Cardiac atrium fibroblast (primary cell): ENCODE measurements at places on chromosomes 2 and 18. TPM values are rescaled to one million over a fixed set of nuclear protein-coding genes. Genes with fewer than 3 reads are reported as not detected.

Gene DCC
- total RNA-seq: 0.36 and 0.49 TPM in 2 replicates

Gene COBLL1
- 0.36 and 3.7 TPM in 2 replicates for total RNA-seq

Gene RNF103
- 16.1 and 17.0 TPM in 2 replicates for total RNA-seq

Gene TUBA3E
- not detected in 2 replicates for total RNA-seq

Gene RAPGEF4
- 11.0 and 20.6 TPM in 2 replicates for total RNA-seq

Gene C1QL2
- total RNA-seq: not detected in 2 replicates

Gene WDR12
- 22.0 and 53.6 TPM in 2 replicates for total RNA-seq

Gene ZCCHC2
- total RNA-seq: 9.4 and 10.2 TPM in 2 replicates

Gene HOXD13
- total RNA-seq: not detected in 2 replicates

Gene CCL20
- total RNA-seq: 0.54 and 0.65 TPM in 2 replicates

Gene UNC80
- total RNA-seq: not detected in 2 replicates

Gene NTSR2
- total RNA-seq: not detected in 2 replicates

Gene UGT1A4
- total RNA-seq: not detected in 2 replicates

Gene UPP2
- not detected in 2 replicates for total RNA-seq

Gene SCN1A
- not detected in 2 replicates for total RNA-seq

Gene ARMC9
- total RNA-seq: 14.1 and 17.3 TPM in 2 replicates

Gene BOLL
- not detected in 2 replicates for total RNA-seq

Gene ATP6V1C2
- not detected in 2 replicates for total RNA-seq

Gene CD8B2
- not detected in 2 replicates for total RNA-seq

Gene MLPH
- 6.3 and 9.9 TPM in 2 replicates for total RNA-seq

Gene NT5C1B
- total RNA-seq: not detected in 2 replicates

Gene POMC
- 0.18 and 2.8 TPM in 2 replicates for total RNA-seq

Gene KCNF1
- under 0.01 TPM in 1 of 2 replicates, not detected in the other for total RNA-seq

Gene OXER1
- not detected in 2 replicates for total RNA-seq

Gene OR6B2
- not detected in 2 replicates for total RNA-seq

Gene SOX11
- total RNA-seq: not detected in 2 replicates

Gene SLC9A4
- total RNA-seq: not detected in 2 replicates

Gene C2orf72
- total RNA-seq: 2.1 and 3.2 TPM in 2 replicates

Gene UGP2
- total RNA-seq: 131 and 186 TPM in 2 replicates

Gene IL36A
- total RNA-seq: not detected in 2 replicates

Gene L3MBTL4
- total RNA-seq: not detected in 2 replicates

Gene DPYSL5
- not detected in 2 replicates for total RNA-seq

Gene CD207
- total RNA-seq: not detected in 2 replicates

Gene FRZB
- 0.49 TPM in 1 of 2 replicates, not detected in the other for total RNA-seq

Gene CXCR2
- not detected in 2 replicates for total RNA-seq

Gene PRSS56
- not detected in 2 replicates for total RNA-seq

Gene INPP5D
- 0.16 and 0.18 TPM in 2 replicates for total RNA-seq

Gene ZNF892
- total RNA-seq: 0.18 and 1.5 TPM in 2 replicates

Gene TLX2
- total RNA-seq: not detected in 2 replicates

Gene NYAP2
- total RNA-seq: not detected in 2 replicates

Gene SLC1A4
- total RNA-seq: 20.9 and 22.9 TPM in 2 replicates

Gene MARCHF7
- total RNA-seq: 64.1 and 67.6 TPM in 2 replicates

Gene ALLC
- total RNA-seq: not detected in 2 replicates

Gene CD302
- total RNA-seq: 19.6 and 31.8 TPM in 2 replicates

Gene CCDC195
- not detected in 2 replicates for total RNA-seq

Gene MPHOSPH10
- total RNA-seq: 12.3 and 20.1 TPM in 2 replicates

Gene SPATA3
- total RNA-seq: not detected in 2 replicates
